Fibroblast of pulmonary artery (primary cell): ENCODE measurements at places on chromosomes 2 and 18.
A peak's percentile ranks its signal among the peaks of the same experiment; 100 is the strongest.

- no peak for DNase-seq
These were observed 165.1 kb downstream of the DTNA start for GRCh38 chr18:34875150-34875549.

- DNase-seq = no peak
These were observed 84.9 kb downstream of the NEB start for GRCh38 chr2:151649400-151649799.

- peak; percentile 90 for DNase-seq
These were observed 60.3 kb upstream of the AGPS start for GRCh38 chr2:177332026-177332991.

DNA sequence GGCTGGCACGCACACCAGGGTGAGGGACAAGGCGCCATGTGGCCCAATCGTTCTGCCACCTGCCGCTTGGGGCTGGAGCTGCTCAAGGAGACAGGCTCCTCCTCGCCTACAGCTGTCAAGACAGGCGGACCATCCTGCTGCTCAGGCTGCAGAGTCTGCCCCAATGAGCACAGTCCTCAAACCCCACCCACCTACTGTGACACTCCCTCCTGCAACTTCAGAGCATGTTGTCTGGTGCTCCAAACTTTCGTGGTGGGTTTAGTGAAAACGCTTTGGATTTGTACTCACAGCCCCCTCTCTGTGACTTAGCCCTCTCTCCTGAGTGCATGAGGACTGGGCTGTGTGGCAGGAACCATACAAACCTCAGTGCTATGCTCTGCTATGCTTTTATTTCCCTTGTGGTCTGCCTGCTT, 23.2 kb upstream of the SLC35F6 start:
- no peak for DNase-seq

DNA sequence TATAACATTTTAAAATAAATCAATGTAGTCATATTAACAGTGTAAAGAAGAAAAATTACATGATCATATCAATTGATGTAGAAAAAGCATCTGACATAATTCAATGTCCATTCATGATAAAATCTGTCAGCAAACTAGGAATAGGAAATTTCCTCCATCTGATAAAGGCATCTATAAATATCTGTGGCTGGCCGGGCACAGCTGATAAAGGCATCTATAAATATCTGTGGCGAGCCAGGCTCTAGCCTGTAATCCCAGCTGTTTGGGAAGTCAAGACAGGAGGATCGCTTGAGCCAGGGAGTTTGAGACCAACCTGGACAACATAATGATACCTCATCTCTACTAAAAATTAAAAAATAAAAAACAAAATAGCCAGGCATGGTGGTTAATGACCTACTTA, 18.1 kb upstream of the RANBP2 start:
- no peak for DNase-seq

- DNase-seq = no peak
These were observed 203.2 kb downstream of the METTL4 start for GRCh38 chr18:2368102-2368501.

DNA sequence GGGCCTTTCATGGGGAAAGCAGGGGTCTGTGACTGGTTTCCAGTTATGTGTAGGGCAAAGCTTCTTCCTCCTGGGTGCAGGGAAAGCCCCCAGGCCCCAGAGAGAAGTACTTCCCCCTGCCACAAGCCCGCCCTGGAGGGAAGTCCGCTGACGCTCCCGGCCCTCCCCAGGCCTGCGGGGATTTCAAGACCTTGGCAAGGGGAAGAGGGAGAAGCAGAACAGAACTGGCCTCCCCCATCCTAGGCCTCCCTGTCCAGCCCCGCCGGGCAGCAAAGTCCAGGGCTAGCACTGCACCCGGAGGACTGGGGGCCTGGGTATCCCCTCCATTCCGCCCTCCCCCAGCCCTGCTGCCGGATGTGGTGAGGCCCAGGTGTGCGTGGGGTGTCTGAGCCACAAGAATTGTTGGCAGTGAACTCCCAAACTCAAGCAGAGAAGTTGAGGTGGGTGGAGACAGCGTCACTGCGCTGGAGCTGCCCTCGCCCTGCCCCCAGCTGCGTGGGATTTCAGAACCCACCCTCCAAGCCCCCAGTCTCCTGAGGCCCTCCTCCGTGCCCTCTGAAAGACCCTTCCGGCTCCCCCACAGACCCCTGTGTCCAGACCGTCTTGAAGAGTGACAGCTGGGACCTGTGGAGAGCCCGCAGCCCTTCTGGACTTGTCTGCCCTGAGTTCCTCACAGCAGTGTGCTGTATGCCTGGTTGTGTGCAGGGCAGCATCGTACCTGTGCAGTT, 1.1 kb upstream of the DUSP2 start:
- peak; percentile 43 for DNase-seq

GRCh38 chr2:130892793-130893785, 56.4 kb downstream of the ARHGEF4 start:
- DNase-seq = no peak

DNA sequence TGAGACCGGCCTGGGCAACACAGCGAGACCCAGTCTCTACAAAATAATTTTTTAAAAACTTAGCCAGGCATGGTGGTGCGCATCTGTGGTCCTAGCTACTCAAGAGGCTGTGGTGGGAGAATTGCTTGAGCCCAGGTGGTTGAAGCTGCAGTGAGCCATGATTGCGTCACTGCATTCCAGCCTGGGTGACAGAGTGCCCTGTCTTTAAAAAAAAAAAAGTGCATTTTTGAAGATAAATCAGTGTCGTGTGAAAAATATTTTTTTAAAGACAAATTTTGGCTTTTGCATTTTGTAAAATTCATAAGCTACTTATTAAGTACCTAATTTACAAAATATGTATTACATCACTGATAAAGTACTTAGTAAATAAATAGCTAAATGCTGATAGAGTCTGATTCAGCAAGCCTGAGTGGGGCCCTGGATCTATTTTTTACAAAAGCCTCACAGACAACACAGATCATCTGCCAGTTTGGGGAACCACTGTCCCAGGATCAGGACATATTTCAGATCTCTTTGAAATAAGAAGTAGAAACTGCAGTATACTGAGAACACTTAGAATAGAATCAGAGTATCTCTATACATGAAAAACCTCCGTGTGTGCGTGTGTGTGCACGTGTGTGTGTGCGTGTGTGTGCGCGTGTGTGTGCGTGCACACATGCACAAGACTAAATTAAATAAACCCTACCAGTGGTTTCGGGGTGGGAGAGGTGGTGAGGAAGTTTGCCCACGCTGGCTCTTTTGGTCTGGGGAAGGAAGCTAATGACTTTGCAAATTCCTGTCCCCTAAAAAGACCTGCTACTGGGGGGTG, 61.6 kb downstream of the AAK1 start:
- peak; percentile 64 for DNase-seq

- DNase-seq = no peak
These were observed 1.9 kb upstream of the TMEFF2 start for GRCh38 chr2:192196421-192197194.

- DNase-seq = peak; percentile 64
These were observed 96.7 kb downstream of the GAREM1 start for GRCh38 chr18:32373995-32374394.

DNA sequence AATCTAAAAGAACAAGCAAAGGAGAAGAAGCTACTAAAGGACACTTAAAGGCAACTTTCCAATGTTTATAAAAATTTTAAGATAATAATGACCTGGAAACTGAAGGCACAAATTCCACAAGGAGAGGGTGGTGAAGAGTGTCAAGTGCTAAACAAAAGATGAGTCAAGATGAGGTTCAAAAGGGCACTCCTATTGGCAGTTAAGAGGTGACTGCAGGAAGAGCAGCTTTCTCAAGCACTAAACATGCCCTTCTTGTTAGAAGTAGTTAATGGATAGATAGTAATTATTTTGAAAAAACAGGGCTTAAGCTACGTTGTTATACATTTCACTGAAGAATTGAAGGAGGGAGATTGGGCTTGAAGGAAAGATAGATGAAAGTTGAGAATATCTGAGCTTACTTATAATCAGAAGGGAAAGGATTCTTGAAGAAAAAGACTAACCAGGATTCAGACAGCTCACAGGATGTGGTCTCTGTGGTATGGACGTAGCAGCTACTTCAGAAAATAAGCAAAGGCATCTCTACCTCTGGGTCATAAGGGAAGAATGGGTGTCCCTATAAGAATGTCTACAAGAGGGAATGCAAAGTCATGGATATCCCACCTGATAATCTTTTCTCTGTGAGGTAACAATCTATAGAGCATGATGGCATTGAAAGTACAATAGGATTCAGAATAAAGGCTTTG, 454.7 kb upstream of the SLC39A10 start:
- DNase-seq = no peak

- no peak for DNase-seq
These were observed 5.6 kb downstream of the POLR2D start for GRCh38 chr2:127852388-127852787.

- no peak for DNase-seq
These were observed 16.6 kb downstream of the SERTAD2 start for GRCh38 chr2:64637000-64637635.

DNA sequence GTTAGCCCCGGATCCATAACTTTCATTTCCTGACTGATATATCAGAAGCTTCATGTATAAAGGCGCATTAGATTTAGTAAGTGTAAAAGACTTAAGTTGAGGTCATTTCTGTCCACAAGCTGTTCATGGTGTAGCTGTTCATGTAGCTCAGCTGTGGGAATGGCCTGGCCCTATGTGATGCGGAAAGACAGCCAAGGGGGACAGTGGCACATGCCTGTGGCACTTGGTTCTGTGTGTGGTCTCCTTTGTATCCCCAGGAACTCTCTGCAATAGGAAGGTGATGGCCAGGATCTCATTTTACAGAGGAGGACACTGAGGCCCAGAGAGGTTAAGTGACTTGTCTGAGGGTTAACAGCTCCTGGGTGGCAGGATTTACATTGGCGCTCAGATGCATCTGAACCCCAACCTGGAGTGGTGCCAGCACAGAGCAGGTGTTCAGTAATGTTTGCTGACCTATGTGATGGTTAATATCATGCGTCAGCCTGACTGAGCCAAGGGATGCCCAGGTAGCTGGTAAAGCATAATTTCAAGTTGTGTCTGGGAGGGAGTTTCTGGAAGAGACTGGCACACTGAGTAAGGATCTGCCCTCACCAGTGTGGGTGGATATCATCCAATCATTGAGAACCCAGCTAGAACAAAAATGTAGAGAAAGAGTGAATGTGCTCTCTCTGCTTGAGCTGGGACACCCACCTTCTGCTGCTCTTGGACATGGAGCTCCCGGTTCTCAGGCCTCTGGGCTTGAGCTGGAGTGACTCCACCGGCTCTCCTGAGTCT, 25.4 kb downstream of the HPCAL1 start:
- no peak for DNase-seq

DNA sequence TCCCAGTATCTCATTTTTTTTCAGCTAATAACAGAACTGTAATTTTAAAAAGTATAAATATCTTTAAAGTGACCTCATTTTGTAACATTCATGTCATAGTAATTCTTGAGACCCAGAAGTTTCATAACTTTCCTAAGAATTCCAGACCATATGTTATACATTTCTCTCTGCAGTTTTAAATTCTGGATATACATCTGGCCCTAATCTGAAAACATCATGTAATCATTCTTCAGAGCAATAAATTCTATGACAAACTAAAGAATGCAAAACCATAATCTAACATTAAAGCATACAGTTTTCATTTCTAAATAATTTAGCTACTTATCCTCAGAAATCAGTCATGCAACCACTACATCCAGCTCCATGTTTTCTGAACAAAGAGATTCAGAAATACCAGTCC, 198.3 kb upstream of the SLC35G4 start:
- DNase-seq = no peak

DNA sequence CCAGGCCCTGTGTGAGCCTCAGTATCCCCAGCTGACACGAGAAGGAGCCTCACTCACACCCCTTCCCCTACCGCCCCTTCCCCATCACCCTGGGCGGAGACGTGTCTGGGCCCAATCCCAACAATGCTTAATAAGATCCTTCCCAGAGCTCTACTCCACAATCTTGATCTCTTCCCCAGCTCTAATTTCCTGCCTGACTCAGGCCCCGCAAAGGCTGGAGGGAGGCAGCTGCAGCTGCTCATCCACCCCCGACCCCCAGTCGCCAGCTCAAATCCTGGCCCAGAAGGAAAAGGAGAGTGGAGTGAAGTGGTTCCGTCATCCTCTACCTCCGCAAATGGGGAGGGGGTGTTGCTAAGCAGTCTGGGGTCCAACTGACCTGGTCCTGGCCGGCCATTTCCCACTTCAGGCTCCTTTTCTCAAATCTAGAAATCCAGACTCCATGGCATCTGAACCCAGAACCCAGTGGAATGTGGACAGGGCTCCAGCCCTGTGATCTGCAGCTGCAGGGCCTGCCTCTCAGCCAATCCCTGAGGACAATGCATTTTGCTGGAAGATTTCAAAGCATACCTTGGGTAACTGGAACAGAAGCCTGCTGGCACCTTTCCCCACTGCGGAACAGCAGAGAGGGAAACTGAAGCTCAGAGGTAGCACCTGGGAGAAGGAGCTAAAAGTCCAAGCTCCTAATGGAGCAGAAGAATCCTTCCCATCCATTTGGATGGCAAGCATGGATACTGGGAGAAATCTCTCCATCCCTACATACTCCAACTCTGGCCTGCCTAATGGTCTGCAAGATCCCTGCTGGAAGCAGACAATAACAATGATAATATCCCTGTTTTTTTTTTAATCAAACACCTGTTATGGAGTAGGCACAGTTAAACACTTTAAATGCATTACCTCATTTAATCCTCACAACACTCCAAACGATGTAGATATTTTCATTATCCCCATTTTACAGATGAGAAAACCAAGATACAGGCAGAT, 5.6 kb upstream of the TNS1 start:
- peak; percentile 44 for DNase-seq

- no peak for DNase-seq
These were observed 47.6 kb upstream of the SH3RF3 start for GRCh38 chr2:109081374-109081773.

GRCh38 chr2:174485788-174486562, 854 bp downstream of the GPR155 start:
- DNase-seq = peak; percentile 20

GRCh38 chr2:150169237-150169629, 318.2 kb downstream of the RND3 start:
- DNase-seq = peak; percentile 81

DNA sequence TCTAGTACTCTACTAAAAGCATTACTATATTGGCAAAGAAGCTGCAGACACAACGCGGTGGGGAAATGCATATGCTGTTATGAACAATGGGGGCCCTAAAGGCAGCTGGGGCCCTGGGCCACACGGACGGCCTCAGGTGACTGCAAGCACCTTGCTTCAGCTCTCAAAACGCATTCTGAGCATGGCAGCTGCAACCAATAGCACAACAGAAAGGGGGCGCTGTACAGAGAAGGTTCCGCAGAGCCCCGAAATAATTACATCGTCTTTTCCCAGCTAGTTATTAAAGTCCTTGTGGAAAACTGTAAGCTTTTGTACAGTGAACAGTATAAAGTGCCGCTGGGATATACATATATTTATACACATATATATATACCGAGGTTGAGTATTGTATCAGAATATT, 45.3 kb upstream of the PXDN start:
- DNase-seq = no peak

GRCh38 chr18:75115514-75115913, 93.4 kb downstream of the PTGR3 start:
- no peak for DNase-seq
